ENCODE measurements at places on chromosomes 5 and 9.

GRCh38 chr9:131621551-131622358 lies 76.4 kb downstream of the PRRT1B start:
- DNase-seq, result no peak

DNA sequence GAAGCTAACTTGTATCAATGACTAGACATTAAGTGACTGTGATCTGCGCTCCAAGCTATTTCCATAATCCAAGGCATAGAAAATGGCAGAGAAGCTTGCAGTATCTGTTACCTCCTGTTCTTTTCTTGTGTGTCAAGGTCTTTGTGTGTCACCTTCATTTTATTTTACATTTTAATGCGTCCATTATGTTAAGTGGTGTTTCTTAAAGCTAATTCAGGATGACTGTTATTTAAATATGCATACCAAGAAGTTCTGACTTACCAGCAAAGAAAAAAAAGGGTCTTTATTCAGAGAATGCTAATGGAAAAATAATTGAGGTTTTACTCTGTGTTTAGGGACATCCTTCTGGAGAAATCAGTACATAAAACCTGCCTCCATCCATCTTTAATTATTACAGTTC lies 52.3 kb downstream of the STK32A start:
- DNase-seq, result no peak

GRCh38 chr5:83555263-83555662 lies 83.7 kb downstream of the VCAN start:
- DNase-seq, result no peak

GRCh38 chr9:121950866-121951265 lies 142.2 kb downstream of the TTLL11 start:
- no peak for DNase-seq

GRCh38 chr5:136133222-136133921 lies 727 bp downstream of the SMAD5 start:
- no peak for DNase-seq

GRCh38 chr5:25944786-25945185 lies 1093.6 kb downstream of the CDH9 start:
- DNase-seq, result no peak
